ENCODE measurements at places on chromosomes 1 and 21. TPM values are rescaled to one million over a fixed set of nuclear protein-coding genes. Genes with fewer than 3 reads are reported as not detected.

- peak within 1 kb of the TSS; percentile 40 for H3K27ac ChIP-seq
- H3K4me3 ChIP-seq, result no peak within 1 kb of the TSS
- H3K36me3 ChIP-seq, result 0 out of 2 replicates have a peak, but pooled peaks cover 2% of the 10 kb centered on the region
- no peaks in the 10 kb centered on the region for H3K4me1 ChIP-seq
- no peak for DNase-seq
Observed at GRCh38 chr1:11188858-11189451, at the start of gene ANGPTL7. TSS of gene ANGPTL7 (plus strand) at chr1:11189355. CDS start at chr1:11189580, 225 bp downstream.

- H3K36me3 ChIP-seq, result no peaks in the 10 kb centered on the region
- no peak for DNase-seq
- no peak overlapping the region for H3K4me3 ChIP-seq
- H3K4me1 ChIP-seq, result no peaks in the 10 kb centered on the region
- H3K27me3 ChIP-seq, result no peaks in the 10 kb centered on the region
- no peak overlapping the region for H3K27ac ChIP-seq
Observed at GRCh38 chr21:34302521-34302920, 61.3 kb upstream of the KCNE2 start.

DNA sequence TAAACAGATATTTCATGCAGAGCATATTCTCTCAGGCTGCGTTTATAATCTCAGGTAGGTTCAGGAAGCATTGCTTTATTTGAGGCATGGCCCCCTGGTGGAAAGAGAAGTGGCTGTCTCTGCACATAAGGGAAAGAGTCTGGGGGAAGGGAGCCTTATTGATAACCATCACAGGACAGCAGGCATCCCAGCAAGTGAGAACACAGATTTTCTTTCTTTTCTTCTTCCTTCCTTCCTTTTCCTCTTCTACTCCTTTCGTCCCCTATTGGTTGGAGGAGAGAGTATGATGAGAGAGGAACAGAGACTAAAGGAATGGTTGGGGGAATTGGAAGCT, 21.9 kb downstream of the TSNAX start:
- peaks cover 3% of the 10 kb centered on the region for H3K36me3 ChIP-seq
- H3K4me1 ChIP-seq, result no peaks in the 10 kb centered on the region
- DNase-seq, result no peak
- H3K27me3 ChIP-seq, result no peaks in the 10 kb centered on the region

DNA sequence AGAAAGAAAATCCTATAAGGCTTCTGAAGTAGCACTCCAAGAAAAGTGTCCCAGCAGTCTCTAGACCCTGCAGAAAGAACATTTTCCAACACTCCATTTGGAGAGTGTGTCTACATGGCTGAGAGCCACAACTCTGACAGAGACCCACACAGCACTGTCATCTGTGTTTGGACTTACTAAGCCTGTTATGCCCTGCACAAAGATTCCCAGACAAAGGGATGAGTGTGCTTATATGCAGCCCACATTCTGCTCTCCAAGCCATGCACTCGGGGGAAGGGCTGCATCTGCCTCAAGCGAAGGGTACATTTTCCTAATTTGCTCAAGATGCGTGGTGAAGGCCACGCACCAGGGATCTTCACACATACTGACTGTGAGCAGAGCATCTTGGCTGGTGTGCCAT, 24.4 kb upstream of the SLAMF6 start:
- no peaks in the 10 kb centered on the region for H3K36me3 ChIP-seq
- no peaks in the 10 kb centered on the region for H3K27me3 ChIP-seq
- H3K4me1 ChIP-seq, result no peaks in the 10 kb centered on the region
- H3K4me3 ChIP-seq, result no peak overlapping the region

- no peaks in the 10 kb centered on the region for H3K36me3 ChIP-seq
- no peak overlapping the region for H3K27ac ChIP-seq
- H3K4me1 ChIP-seq, result no peaks in the 10 kb centered on the region
- no peak overlapping the region for H3K4me3 ChIP-seq
- H3K27me3 ChIP-seq, result no peaks in the 10 kb centered on the region
Observed at GRCh38 chr1:175715742-175716141, 27.7 kb downstream of the TNR start.

DNA sequence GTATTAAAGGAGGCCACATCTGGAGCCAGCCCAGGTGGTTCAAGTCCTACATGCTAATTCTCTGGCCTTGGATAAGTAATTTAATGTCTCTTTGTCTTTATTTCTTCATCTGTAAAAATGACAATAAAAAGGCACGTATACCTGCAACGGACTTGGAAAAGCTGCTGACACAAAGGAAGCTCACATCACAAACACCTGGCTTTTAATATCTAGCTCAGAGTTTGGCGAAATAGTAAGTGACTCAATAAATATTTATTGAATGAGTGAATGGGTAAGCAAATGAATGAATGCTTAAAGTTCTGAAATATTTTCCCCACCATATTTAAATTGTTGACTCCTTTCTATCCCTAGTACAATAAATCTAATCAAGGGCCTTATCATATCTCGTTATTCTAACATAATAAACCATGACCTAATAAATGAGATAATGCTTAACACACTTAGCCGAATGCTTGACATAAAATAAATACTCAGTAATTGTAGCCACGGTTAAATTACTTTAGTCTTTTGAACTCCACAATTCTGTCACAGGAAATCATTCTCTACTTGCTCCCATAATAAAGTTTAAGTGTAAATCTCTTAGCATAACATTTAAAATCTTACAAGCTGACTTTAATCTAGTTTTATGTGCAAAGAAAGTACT, 74.7 kb upstream of the PALMD start:
- H3K27me3 ChIP-seq, result no peaks in the 10 kb centered on the region
- no peak overlapping the region for H3K27ac ChIP-seq
- no peak overlapping the region for H3K4me3 ChIP-seq
- no peaks in the 10 kb centered on the region for H3K36me3 ChIP-seq

- H3K27ac ChIP-seq, result peak overlapping the region; percentile 64
- no peak for DNase-seq
- H3K4me1 ChIP-seq, result peaks cover 22% of the 10 kb centered on the region
- H3K4me3 ChIP-seq, result no peak overlapping the region
- no peaks in the 10 kb centered on the region for H3K36me3 ChIP-seq
Observed at GRCh38 chr1:65174585-65174984, 26.6 kb downstream of the AK4 start.

DNA sequence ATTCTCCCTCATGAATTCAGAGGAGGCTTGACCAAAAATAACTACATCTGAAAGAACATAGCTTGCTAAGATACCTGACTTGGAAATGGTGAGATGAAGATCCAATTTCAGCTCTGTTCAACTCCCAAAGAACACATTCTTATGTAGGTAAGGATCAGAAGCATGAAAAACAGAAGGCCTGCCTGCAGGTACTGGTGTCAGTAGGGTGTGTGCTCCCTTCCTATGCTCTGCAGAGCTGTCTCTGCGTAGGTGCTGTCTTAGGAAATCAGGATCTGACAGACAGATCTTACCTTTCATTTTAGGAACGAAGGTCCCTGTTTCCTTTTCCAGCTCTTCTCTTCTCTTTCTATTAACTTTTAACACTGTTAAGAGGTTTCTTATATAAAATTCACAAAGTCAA, 5.6 kb upstream of the OR6K2 start:
- no peak overlapping the region for H3K27ac ChIP-seq
- no peak for DNase-seq
- no peaks in the 10 kb centered on the region for H3K4me1 ChIP-seq
- no peaks in the 10 kb centered on the region for H3K36me3 ChIP-seq

DNA sequence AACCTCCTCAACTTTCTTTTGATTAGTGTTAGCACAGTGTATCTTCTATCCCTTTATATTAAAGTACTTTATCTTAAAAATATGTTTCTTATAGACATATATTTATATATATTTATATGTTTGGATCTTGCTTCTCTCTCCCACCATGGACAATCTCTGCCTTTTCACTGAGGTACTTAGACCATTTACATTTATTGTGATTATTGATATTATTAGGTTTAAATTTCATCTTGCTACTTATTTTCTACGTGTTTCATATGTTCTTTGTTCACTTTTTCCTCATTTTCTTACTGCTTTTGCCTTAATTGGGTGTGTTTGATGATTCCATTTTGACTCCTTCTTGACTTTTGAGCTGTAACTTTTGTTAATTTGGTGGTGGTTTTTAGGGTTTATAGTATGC, 70.7 kb downstream of the POFUT2 start:
- H3K27me3 ChIP-seq, result no peaks in the 10 kb centered on the region
- no peaks in the 10 kb centered on the region for H3K4me1 ChIP-seq
- no peak overlapping the region for H3K27ac ChIP-seq
- H3K36me3 ChIP-seq, result no peaks in the 10 kb centered on the region
- DNase-seq, result no peak

DNA sequence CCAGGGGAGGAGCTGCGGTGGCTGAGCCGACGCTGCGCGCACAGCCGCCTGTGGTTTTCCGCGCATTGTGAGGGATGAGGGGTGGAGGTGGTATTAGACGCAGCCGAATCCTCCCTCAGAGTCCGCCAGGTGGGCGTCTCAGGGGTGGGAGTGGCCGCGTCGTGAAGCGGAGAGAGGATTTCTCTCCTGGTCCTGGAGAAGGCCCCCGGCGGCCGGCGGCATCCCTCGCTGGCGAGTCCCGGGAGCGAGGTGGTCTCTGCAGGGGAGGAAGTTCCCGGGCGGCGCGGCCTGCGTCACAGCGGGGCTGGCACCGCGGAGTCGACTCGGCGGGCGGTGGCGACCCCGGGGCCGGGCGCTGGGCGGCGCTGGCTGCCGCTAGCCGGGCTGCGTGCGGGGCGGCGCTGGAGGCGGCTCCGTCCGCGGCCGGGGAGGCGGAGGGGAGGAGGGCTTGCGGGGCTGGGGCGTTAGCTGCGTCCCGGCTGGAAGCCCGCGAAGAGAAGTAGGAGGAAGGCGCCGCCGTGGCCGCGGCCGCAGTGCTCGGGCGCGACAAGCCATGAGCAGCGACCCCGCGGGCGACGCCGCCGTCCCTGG, at the start of gene LRRC8C:
Gene LRRC8C (plus strand): TSS at position 464 of the 591 bp plus-strand sequence. CDS start 53,354 bp downstream, outside the sequence.
- peak within 1 kb of the TSS; percentile 91 for H3K27ac ChIP-seq
- H3K4me3 ChIP-seq, result peak within 1 kb of the TSS; percentile 79
- H3K27me3 ChIP-seq, result no peaks in the 10 kb centered on the region
- peaks cover 36% of the 10 kb centered on the region for H3K4me1 ChIP-seq

DNA sequence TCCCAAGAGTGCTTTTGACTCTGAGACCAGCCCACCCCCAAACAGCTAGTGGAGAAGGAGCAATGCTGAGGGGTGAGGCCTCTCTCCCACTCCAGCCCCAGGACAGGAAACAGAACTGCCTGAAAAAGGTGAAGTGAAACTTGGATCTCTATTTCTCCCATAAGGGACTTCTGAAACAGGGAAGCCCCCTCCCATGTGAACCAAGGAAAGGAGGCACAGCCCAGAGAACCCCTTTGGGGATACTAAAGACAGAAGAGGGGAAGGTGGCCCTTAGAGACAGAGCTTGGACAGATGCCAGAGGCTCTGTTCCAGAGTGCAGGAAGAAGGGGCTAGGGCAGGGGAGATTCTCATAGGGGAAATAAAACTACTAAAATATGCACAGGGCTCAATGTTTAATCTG, 2.9 kb downstream of the TNFAIP8L2 start:
- DNase-seq, result no peak
- H3K36me3 ChIP-seq, result no peaks in the 10 kb centered on the region
- H3K4me3 ChIP-seq, result no peak overlapping the region
- no peak overlapping the region for H3K27ac ChIP-seq

TUT4 gene
- 67.4 TPM for total RNA-seq

PADI4 gene
- total RNA-seq, result not detected

KCND3 gene
- total RNA-seq, result not detected

TRIM45 gene
- 4.7 TPM for total RNA-seq

Data from Panc1 (cell line).